Activated CD4-positive, alpha-beta memory T cell treated with anti-CD3 and anti-CD28 coated beads, Interleukin-2, amount 10 ng/mL, durations not matched to agents 7 days and 5 days (primary cell): ENCODE measurements at places on chromosomes 3 and 15. TPM values are rescaled to one million over a fixed set of nuclear protein-coding genes. Genes with fewer than 3 reads are reported as not detected.
A peak's percentile ranks its signal among the peaks of the same experiment; 100 is the strongest.

CELF6 gene
- total RNA-seq, result 0.58 TPM

LRTM1 gene
- not detected for total RNA-seq

DNA sequence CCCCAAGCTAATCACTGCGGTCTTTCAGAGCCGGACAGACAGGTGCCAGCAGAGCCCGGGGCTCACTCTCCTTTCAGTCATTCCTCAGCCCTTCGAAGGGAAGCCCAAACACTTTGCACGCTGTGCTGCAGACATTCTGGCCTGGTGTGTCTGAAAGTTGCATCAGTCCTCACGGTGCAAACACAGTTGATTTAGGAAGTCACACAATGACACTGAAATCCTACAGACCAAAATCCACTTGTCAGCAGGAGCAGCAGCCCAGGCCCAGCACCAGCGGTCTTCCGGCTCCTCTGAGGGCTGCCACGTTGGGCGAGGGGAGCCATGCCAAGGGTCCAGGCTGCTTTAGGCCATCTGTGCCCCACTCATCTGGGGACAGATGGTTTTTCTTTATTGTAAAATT, 61.6 kb downstream of the RGMA start:
- peaks cover 53% of the 10 kb centered on the region for H3K36me3 ChIP-seq
- H3K27me3 ChIP-seq, result no peaks in the 10 kb centered on the region
- peaks cover 43% of the 10 kb centered on the region for H3K4me1 ChIP-seq
- no peak overlapping the region for H3K4me3 ChIP-seq

GRCh38 chr3:143362115-143362991, 242.8 kb downstream of the CHST2 start:
- peaks cover 4% of the 10 kb centered on the region for H3K36me3 ChIP-seq
- no peak overlapping the region for H3K27ac ChIP-seq
- H3K27me3 ChIP-seq, result no peaks in the 10 kb centered on the region
- H3K4me1 ChIP-seq, result peaks cover 17% of the 10 kb centered on the region

- H3K27me3 ChIP-seq, result peaks cover 17% of the 10 kb centered on the region
- H3K36me3 ChIP-seq, result no peaks in the 10 kb centered on the region
- H3K27ac ChIP-seq, result no peak overlapping the region
These were observed 140.5 kb upstream of the SMAD3 start for GRCh38 chr15:66924889-66925288.

- peaks cover 3% of the 10 kb centered on the region for H3K4me1 ChIP-seq
- H3K36me3 ChIP-seq, result no peaks in the 10 kb centered on the region
- H3K27ac ChIP-seq, result no peak overlapping the region
- no peak overlapping the region for H3K4me3 ChIP-seq
These were observed 1.2 kb downstream of the LARP6 start for GRCh38 chr15:70852501-70853317.

DNA sequence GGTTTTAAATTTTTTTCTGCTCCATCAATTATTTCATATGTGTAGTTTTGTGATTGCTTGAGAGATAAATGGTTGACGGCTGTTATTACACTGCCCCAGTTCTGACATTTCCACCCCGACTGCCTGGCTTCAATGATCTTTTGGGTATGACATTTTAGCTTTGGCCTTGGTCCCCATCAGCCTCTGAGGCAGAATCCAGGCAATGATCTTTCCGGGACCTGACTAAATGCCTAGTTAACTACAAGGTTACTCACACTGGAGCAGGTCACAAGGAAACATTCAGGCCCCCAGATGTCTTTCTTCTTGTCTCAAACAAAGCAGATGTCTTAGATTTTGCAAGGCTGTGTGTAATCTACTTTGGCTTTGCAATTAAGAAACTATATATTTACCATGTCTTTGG, 61.1 kb upstream of the TMCO5A start:
- H3K27ac ChIP-seq, result no peak overlapping the region
- peaks cover 3% of the 10 kb centered on the region for H3K27me3 ChIP-seq
- H3K36me3 ChIP-seq, result no peaks in the 10 kb centered on the region
- H3K4me3 ChIP-seq, result no peak overlapping the region

DNA sequence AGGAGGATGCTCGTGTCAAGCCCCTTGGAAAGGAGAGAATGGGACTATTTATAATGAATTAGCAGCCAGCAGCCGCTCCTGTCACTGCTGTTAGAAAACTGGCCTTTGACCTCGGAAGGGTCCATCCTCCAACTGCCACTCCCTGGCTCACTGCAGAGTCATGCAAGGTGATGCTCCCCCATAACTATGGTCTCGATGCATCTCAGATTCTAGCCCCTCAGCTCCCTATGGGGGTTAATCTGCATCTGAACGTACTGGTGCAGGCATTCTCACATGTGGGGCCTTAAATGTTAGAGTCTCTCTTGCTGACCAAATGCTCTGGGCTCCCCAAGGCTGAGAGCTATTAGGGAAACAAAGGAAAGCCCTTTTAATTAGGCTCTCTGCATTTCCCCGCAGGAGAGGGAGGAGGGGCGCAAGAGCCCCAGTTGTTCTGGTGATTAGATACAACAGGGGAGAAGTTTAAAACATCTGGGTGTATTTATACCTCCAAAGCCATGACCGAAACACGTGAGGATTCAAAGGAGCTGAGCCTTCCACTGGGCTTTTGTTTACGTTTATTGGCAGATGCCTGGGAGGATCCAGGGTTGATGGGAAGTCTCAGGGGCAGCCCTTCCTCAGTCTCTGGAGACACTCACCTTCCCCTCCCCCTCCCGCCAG, 182.5 kb downstream of the OPA1 start:
- no peak overlapping the region for H3K4me3 ChIP-seq
- no peak overlapping the region for H3K27ac ChIP-seq
- no peaks in the 10 kb centered on the region for H3K36me3 ChIP-seq
- peaks cover 21% of the 10 kb centered on the region for H3K4me1 ChIP-seq
- H3K27me3 ChIP-seq, result peaks cover 44% of the 10 kb centered on the region

- H3K27me3 ChIP-seq, result no peaks in the 10 kb centered on the region
- DNase-seq, result no peak
- no peak overlapping the region for H3K27ac ChIP-seq
- peaks cover 2% of the 10 kb centered on the region for H3K36me3 ChIP-seq
These were observed 67.1 kb downstream of the ATP8B4 start for GRCh38 chr15:50051811-50052419.

DNA sequence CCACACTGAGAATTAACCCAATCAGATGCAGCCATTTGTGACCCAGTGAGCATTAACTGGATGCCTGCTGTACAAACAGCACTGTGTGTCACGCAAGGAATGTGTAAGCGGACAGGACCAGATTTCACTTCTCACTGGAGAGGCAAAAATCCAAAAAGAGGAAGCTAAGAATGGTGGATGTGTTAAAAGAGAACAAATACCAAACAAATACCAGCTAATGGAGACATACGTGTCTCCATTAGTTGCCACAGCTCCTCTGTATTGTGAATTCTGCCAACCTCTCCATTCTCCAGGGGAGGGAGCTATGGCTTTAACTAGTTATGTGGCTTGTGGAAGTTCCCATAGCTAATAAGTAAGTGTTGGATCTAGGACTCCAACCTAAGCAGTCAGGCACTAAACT, 2.6 kb downstream of the LTF start:
- no peak overlapping the region for H3K4me3 ChIP-seq
- no peak overlapping the region for H3K27ac ChIP-seq

DNA sequence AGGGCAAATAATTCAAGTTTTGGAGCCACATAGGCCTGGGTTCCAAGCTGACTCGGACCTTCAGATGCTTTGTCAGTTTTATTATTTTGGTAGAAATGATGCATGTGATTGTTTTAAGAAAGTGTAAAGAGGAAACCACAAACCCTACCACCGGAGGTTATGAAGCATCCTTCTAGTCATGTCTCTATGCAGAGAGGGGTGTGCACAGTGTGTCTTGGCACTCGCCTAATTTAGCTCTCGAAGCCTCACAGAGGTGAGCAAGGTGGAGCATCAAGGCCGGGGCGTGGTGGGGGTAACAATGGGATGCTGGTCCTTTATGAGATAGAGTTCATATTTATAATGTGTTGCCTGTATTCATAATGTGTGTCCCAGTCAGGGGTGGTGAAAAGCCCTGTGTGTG, 63.7 kb upstream of the SMAD6 start:
- no peak overlapping the region for H3K4me3 ChIP-seq
- peak overlapping the region; percentile 58 for H3K27ac ChIP-seq
- H3K27me3 ChIP-seq, result no peaks in the 10 kb centered on the region
- H3K4me1 ChIP-seq, result peaks cover 23% of the 10 kb centered on the region
- H3K36me3 ChIP-seq, result no peaks in the 10 kb centered on the region

DNA sequence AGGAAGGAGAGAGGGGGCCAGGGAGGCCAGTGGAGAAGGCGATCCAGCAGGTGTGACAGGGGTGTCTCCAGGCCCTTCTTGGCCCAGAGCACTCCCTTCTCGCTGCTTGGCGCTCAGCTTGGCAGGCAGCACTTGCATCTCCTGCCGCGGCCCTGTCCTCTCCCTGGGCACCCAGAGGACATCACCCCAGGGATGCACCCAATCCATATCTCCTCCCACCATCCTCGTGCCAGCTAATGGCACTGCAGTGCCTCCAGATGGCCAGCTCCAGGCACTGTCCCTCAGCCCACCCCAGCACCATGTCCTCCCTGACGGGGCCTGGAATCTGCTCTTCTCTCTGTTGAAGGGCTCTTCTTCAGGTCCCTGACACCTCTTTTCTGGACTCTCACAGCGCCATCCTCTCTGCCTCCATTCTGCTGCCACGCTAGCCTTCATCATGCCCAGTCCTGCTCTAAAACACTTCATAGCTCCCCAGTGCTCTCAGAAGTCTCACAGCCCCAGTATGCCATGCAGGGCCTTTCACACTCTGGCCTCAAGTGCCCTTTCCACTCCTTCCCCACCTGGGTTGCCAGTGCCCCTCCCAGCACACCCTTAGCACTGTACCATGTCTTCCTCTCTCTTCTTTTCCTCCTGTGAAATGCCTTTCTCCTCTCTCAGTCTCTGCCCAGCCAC, 106.8 kb upstream of the SLC6A11 start:
- peaks cover 4% of the 10 kb centered on the region for H3K4me1 ChIP-seq
- no peaks in the 10 kb centered on the region for H3K36me3 ChIP-seq
- H3K27ac ChIP-seq, result no peak overlapping the region
- no peak overlapping the region for H3K4me3 ChIP-seq
- no peak for DNase-seq
- H3K27me3 ChIP-seq, result peaks cover 67% of the 10 kb centered on the region
